ENCODE measurements at places on chromosomes 4 and X. TPM values are rescaled to one million over a fixed set of nuclear protein-coding genes. Genes with fewer than 3 reads are reported as not detected.

Gene OPRPN
- total RNA-seq = not detected

Gene SERTM2
- not detected for total RNA-seq

Gene SCLT1
- total RNA-seq = 5.4 TPM

Gene L1CAM
- total RNA-seq = 22.0 TPM

Gene CNOT6L
- total RNA-seq = 12.0 TPM

Gene DACH2
- total RNA-seq = not detected

Gene TMEM31
- not detected for total RNA-seq

Gene FAM114A1
- 30.8 TPM for total RNA-seq

Gene NKX3-2
- 0.14 TPM for total RNA-seq

Gene P2RY4
- total RNA-seq = 0.06 TPM
